ENCODE measurements at places on chromosomes 4 and X. TPM values are rescaled to one million over a fixed set of nuclear protein-coding genes. Genes with fewer than 3 reads are reported as not detected.
A peak's percentile ranks its signal among the peaks of the same experiment; 100 is the strongest.

Gene NPY2R
- total RNA-seq, result 0.36 TPM

Gene AKAP14
- total RNA-seq, result not detected

Gene DMRTC1
- not detected for total RNA-seq

DNA sequence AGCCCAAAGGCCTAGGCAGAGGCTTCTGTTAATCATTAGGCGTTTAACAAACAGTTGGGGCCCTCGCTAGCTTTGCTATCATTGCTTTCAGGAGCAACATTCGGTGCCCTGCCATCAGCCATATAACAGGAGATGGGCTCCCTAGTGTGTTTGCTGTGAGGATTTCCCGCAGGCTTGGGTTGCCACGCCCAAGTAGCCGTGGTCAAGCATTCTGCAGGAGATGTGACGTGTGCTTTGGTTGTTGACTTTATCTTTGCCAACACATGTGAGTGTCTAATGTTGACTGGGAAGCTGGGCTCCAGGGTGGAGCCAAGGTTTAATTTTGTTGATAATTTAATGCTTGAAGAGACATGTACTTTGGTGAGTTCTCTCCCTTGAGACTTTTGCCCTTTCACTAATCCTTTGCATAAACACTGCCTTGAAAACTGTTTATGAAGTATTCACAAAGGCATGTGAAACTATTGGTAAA, 184.6 kb upstream of the KIT start:
- H3K27ac ChIP-seq, result no peak overlapping the region
- no peak overlapping the region for H3K4me3 ChIP-seq
- H3K27me3 ChIP-seq, result no peaks in the 10 kb centered on the region
- H3K4me1 ChIP-seq, result no peaks in the 10 kb centered on the region

GRCh38 chr4:64121803-64122202, 287.4 kb downstream of the TECRL start:
- no peak overlapping the region for H3K27ac ChIP-seq
- no peaks in the 10 kb centered on the region for H3K36me3 ChIP-seq
- H3K4me3 ChIP-seq, result no peak overlapping the region
- H3K4me1 ChIP-seq, result no peaks in the 10 kb centered on the region

GRCh38 chr4:156832886-156833285, 138.7 kb downstream of the PDGFC start:
- no peak overlapping the region for H3K4me3 ChIP-seq
- H3K36me3 ChIP-seq, result no peaks in the 10 kb centered on the region
- H3K4me1 ChIP-seq, result peaks cover 40% of the 10 kb centered on the region

- no peaks in the 10 kb centered on the region for H3K4me1 ChIP-seq
- no peak overlapping the region for H3K4me3 ChIP-seq
- no peaks in the 10 kb centered on the region for H3K36me3 ChIP-seq
These were observed 170.6 kb downstream of the ZC4H2 start for GRCh38 chrX:64805683-64806082.

GRCh38 chr4:22071749-22072148, 123.2 kb upstream of the KCNIP4 start:
- H3K4me1 ChIP-seq, result no peaks in the 10 kb centered on the region
- H3K36me3 ChIP-seq, result no peaks in the 10 kb centered on the region
- no peaks in the 10 kb centered on the region for H3K27me3 ChIP-seq
- no peak overlapping the region for H3K27ac ChIP-seq
- DNase-seq, result peak; percentile 49

- no peak overlapping the region for H3K4me3 ChIP-seq
- H3K27ac ChIP-seq, result no peak overlapping the region
- no peaks in the 10 kb centered on the region for H3K27me3 ChIP-seq
- no peak for DNase-seq
- no peaks in the 10 kb centered on the region for H3K4me1 ChIP-seq
These were observed 116.4 kb downstream of the ZNF827 start for GRCh38 chr4:145822181-145822580.

DNA sequence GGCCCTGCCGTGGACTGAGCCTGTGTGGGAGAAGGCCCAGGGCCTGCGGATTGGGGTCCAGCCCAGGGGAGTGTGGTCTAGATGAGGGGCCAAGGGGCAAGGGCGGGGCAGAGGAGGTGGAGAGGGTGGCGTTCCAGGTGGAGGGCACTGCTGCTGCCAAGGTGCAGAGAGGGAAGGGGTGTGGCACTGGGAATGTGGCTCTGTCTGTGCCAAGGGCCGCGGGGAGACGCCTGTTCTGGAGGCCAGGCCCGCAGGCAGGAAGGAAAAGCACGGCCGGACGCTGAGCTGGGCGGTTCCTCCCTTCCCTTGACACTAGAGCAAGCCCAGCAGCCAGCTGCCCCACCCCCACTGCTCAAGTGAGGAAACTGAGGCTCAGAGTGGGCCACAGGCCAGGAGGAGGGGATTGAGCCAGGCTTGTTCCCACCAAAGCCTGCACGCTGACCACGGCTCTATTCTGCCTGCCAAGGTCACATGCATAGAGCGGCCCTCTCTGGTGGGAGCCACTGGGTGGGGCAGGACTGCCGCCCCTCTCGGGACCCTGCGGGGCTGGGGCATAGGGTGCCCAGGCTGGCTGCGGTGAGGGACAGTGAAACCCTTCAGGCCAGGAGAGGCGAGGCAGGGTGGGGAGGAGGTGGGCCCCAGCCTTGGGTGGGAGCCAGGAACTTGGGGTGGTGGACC, 13.0 kb downstream of the SH3BP2 start:
- peak; percentile 49 for DNase-seq
- H3K4me1 ChIP-seq, result peaks cover 11% of the 10 kb centered on the region
- no peak overlapping the region for H3K4me3 ChIP-seq
- no peaks in the 10 kb centered on the region for H3K36me3 ChIP-seq
